Stimulated activated CD8-positive, alpha-beta memory T cell treated with anti-CD3 and anti-CD28 coated beads, Interleukin-4, amount 100 ng/mL, for 4 hours (primary cell): ENCODE measurements at places on chromosomes 1 and 21.

- no peak for DNase-seq
Observed at GRCh38 chr1:107262467-107263286, 121.8 kb downstream of the NTNG1 start.

DNA sequence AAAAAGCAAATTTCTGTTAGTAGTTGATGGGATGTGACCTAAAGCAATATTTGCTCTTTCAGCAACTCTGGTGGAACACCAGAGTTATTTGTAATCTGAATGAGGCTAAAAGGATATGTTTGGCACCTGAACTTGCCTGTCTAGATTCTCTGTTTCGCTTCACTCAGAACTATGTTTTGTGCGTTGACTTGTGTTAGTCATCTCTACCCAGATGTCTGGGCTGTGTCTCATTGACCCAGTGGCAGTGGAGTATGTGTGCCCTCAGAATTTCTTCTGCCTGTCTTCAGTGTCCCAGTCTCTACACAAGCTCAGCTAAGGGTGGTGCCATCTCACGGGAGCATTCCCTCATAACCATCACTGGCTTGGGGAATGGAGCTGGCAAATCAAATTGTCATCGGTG, 13.9 kb downstream of the KCNK1 start:
- DNase-seq = no peak

DNA sequence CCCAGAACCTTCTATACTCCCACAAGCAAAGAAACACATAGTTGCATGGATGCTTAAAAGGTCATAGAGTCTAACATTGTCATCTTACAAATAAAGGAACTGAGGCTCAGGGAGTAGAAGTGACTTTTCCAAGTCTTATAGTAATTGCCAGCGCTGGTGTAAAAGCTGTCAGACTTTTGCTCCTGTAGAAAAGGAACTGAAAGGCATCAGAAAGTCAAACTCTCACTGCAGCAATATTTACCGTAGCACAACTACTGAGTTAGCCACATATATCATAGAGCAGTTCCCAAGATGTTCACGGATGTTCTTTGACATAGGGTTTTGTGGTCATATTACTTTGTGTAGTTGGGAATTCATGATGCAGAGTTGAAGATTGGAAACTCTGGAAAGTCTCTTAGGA, 16.6 kb upstream of the USP24 start:
- no peak for DNase-seq

GRCh38 chr1:242089911-242090310, 91.0 kb upstream of the MAP1LC3C start:
- DNase-seq = no peak

- DNase-seq = no peak
Observed at GRCh38 chr1:151502035-151502700, 9.0 kb upstream of the CGN start.

- no peak for DNase-seq
Observed at GRCh38 chr1:5718831-5719632, 273.2 kb downstream of the NPHP4 start.

DNA sequence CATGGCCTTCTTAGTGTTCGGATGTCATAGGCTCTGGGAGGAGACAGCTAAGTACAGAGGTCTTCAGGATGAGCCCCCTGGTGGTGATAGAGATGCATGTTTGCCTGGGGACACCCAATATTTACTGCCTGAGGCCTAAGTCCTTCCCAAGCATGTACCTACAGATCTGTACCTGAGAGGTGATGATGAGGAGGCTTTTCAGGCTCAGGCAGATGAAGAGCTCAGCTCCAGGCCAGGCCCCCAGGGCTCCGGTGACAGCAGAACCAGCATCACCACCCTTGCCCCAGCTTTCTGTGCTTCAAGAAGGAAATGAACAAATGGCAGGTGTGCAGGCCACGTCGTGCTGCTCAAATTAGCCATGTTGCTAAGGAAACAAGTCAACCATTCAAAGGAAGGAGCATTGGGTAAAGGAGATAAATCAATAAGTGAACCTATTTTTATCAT, 21.1 kb downstream of the CACNA1E start:
- DNase-seq = no peak

GRCh38 chr1:92786111-92786901, 1.4 kb upstream of the EVI5 start:
- DNase-seq = no peak

- no peak for DNase-seq
Observed at GRCh38 chr1:226560243-226560642, 11.7 kb downstream of the STUM start.

- no peak for DNase-seq
Observed at GRCh38 chr21:38247738-38248510, 8.9 kb upstream of the KCNJ15 start.

GRCh38 chr1:5704561-5705514, 287.4 kb downstream of the NPHP4 start:
- DNase-seq = no peak

- DNase-seq = no peak
Observed at GRCh38 chr1:171115280-171115897, 24.7 kb downstream of the FMO3 start.

DNA sequence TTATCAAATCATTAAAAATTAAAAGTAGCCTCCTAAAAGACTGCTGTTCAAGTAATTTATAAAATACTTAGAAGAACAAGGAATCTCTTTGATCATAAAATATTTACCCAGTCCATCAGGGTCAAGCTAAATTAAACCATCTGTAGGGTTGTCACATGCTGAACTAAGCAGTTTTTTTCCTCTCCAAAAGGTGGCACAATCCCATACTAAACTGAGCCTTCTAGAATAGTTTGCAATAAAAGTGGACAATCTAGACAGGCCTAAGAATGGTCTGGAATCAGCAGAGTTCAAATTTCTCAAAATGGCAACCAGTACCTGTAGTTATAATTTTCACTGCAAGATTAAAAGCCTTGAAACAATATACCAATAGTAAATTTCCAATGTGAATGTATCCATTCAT, 194.8 kb downstream of the EIF4G3 start:
- no peak for DNase-seq

GRCh38 chr1:186530109-186530508, 69.2 kb upstream of the PDC start:
- no peak for DNase-seq

DNA sequence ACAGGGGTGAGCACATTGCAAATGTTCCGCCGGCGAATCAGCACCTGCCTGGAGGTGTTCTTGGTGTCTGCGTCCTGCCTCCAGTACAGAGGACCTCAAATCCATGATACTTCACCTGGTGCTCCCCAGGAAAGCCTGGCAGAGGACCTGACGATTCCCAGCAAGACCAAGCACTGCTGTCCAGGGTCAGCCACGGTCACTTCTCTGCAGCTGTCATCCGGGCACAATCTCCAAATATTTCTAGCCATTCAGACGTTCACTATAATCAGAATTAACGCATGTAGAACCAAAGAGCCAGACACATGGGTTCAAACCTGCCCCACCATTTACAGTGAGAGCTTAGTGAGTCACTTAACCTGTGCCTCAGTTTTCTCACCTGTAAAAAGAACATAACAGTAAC, 74.5 kb downstream of the CLIC6 start:
- DNase-seq = no peak

DNA sequence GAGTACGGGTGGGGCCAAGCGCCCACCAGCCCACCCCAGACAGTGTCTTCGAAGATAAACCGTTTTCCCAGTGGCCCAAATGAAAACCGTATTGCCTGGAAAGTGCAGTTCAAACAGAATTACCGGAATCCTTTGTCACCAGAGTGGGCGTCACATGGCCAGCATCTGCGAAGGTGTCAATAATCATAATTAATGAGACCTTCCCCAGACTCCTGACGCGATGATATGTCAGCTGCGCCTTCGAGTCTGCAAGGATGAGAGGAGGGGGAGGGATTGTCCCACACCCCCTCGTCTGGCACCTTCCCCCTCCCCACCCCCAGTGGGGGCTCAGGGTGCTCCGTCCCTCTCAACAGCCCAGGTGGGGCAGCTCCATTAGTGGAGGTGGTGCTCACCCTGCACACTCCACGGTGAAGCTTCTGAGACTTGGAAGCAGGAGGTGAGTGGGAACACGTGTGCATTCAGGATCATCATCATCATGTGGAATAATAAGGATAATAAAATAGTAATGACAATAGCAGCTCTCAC, 215.1 kb downstream of the PTPRU start:
- DNase-seq = no peak

GRCh38 chr1:44151808-44152207, 10.4 kb upstream of the KLF18 start:
- no peak for DNase-seq

DNA sequence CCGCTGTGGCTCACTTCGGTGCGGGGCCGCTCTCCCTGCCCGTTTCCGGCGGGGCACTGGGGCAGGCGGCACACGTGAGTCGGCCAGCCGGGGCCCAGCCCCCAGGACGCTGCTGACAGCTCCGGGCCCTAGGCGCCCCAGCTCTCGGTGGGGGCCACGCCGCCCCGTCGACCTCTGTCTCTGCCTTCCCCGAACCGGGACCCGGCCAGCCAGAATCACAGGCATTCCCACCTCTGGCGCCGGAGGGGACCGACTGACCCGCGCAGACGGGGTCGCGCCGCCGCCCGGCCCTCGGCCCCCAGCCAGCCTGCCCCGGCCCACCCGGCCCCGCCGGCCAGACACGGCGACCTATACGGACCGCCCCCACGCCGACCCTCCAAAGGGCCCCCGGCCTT, 755 bp downstream of the SCMH1 start:
- peak; percentile 1 for DNase-seq
